NCI-H1105 (cell line): ENCODE measurements at places on chromosomes 4 and X.

DNA sequence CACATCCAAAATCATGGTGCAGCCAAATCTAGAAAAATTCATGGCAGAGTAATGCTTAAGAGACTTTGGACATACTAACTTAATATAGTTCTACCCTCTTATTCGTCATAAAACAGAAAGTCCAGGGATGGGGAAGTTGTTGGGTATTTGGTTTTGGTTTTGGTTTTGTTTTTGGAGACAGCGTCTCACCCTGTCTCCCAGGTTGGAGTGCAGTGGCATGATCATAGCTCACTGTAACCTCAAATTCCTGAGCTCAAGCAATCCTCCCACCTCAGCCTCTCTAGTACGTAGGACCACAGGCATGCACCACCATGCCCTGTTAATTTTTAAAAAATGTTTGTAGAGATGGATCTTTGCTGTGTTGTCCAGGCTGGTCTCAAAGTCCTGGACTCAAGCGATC lies 271.8 kb upstream of the TENM3 start:
- no peak for DNase-seq

GRCh38 chr4:150650751-150651150 lies 68.8 kb downstream of the MAB21L2 start:
- no peak for DNase-seq

GRCh38 chr4:142544039-142544438 lies 302.1 kb downstream of the INPP4B start:
- DNase-seq, result no peak

DNA sequence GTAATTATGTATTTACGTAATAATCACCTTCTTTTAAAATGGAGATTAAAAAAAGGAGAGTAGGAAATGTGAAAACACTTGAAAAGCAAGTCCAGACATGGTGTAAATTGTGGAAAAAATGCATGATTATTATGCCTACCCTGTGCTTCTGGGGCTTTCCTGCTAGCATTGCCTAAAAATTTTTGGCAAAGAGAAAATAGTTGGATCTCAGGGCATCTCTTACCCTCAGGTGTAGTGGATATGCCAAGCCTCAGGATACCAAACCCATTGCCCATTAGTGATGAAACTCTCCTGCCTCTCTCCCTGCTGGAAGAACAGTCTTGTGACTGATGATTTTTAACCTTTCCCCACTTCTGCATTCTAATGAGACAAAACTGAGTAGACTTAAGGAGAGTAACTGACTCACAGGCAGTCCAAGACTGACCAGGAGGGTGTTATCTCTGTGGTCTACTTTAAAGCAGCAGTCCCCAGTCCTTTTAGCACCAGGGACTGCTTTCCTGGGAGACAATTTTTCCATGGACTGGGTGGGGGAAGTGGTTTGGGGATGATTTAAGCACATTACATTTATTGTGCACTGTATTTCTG lies 174.6 kb downstream of the ZNF330 start:
- no peak for DNase-seq

DNA sequence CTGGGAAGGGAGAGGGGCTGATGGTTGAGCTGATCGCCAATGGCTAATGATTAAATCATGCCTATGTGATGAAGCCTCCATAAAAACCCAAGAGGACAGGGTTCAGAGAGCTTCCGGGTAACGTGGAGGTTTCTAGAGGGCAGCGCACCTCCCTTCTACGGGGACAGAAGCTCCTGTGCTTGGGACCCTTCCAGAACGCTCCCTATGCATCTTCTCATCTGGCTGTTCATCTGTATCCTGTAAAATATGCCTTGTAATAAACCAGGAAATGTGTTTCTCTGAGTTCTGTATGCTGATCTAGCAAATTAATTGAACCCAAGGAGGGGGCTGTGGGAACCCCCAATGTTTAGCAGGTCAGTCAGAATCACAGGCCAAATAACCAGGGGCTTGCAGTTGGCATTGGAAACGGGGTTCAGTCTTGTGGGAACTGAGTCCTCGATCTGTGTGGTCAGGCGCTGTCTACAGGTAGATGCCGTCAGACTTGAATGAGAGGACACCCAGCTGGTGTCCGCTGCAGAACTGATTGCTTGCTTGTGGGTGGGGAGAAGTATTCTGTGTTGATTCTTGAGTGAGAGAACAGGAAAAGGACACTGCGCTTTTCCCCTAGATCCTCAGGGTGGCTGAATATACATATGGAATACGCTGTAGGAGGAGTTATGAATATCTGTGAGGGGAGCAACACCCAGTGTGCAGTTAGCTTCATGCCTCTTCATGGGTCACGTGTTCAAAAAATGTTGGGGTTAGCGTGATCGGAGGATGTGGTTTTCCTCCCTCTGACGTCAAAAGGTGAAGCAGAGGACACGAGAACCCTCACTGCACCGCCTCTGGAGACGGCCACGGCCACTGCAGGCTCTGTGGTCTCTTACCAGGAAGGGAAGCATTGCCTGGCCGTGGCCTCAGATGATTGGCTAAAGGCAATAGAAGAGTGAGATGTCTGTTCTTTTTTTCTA lies 29.2 kb downstream of the HTT-AS start:
- DNase-seq, result no peak

- DNase-seq, result no peak
Observed at GRCh38 chrX:154038656-154039055, 19.0 kb upstream of the IRAK1 start.

DNA sequence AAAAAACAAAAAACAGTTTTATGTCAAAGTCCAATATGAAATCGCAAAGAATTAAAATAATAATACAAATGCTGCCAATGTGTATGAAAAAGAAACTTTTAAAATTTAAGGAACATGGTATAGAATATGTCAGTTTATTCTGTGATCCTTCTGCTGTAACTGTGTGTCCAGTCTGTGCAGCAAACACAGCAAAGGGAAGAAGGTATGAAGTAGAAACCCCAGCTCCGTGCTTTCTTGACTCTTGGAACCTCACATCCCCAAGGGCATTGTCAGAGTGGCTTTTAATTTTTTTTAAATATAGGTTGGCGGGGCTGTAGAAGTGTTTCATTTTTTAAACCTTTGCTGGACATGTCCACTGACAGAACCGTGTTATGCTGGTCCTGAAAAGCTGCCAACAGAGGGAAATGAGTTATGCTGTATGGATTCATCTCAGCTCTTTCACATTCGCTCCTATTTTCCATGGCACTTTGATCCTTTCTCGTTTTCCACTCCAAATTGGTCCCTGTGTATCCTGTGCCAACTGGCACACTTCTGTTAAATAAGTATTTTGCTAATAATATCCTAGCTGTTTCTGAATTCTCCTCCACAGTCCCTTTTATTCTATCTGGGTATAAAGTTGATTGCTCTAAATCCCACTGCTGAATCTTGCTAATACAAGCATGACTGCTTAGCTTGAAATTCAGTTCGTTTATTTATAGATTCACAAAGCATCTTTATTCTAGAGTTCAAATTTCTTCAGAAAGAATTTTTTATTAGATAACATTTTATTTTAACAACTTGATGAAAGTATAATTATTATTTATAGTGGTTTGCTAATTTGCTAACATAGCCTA lies 127.0 kb upstream of the DDIT4L start:
- no peak for DNase-seq

GRCh38 chrX:153521034-153521433 lies 3.6 kb downstream of the ATP2B3 start:
- DNase-seq, result no peak

DNA sequence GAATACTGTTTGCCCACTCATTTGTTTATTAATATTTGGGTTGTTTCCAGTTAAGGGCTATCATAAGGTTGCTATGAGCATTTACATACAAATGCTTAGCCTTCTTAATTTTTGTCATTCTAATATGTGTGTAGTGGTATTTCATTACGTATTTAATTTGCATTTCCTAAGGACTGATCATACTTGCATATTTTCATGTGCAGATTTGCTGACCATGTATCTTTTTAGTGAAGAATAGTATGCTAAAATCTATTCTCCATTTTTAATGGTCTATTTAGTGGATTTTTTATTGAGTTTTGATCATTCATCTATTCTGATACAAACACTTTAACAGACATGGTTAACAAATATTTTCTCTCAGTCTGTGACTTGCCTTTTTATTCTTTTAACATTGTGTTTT lies 949.5 kb downstream of the RAB28 start:
- DNase-seq, result no peak

DNA sequence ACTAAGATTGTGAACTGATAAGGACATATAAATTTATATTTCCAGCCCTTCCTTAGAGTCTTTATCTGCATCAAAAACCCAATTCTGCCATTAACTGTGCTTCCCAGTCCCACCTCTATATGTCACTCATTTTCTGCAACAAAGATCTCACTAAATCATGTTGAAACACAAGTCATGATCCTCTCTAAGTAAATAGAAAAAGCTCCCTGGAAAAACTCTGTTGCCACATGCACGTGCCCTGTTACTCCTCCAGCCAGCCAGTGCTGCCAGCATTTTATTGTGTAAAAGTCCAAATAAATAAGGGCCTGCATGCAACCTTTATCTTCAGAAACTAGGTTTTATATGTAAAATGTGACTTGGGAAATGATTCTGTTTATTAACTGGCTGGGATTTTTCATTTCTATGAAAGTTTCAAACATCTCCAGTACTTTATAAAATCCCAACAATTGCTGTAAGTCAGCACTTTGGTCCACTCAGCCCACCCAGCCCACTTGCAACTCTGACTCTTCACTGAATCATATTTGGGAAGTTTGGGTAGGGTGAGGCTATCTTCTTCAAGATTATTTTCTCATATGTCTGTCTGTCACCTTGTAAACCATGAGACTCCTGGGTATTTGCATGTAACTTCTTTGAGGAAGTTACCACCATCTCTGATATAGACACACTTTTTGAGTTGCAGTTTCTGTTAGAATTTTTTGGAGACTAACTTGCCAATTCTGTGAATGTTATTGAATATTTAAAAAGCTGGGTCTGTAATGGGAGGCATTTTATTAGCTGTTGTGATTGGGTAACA lies 40.0 kb upstream of the SMARCA5 start:
- no peak for DNase-seq

- no peak for DNase-seq
Observed at GRCh38 chr4:30930276-30930675, 210.1 kb downstream of the PCDH7 start.

GRCh38 chr4:174580597-174580996 lies 58.3 kb upstream of the HPGD start:
- DNase-seq, result no peak

- DNase-seq, result no peak
Observed at GRCh38 chrX:72351606-72352334, 46.1 kb upstream of the CITED1 start.

DNA sequence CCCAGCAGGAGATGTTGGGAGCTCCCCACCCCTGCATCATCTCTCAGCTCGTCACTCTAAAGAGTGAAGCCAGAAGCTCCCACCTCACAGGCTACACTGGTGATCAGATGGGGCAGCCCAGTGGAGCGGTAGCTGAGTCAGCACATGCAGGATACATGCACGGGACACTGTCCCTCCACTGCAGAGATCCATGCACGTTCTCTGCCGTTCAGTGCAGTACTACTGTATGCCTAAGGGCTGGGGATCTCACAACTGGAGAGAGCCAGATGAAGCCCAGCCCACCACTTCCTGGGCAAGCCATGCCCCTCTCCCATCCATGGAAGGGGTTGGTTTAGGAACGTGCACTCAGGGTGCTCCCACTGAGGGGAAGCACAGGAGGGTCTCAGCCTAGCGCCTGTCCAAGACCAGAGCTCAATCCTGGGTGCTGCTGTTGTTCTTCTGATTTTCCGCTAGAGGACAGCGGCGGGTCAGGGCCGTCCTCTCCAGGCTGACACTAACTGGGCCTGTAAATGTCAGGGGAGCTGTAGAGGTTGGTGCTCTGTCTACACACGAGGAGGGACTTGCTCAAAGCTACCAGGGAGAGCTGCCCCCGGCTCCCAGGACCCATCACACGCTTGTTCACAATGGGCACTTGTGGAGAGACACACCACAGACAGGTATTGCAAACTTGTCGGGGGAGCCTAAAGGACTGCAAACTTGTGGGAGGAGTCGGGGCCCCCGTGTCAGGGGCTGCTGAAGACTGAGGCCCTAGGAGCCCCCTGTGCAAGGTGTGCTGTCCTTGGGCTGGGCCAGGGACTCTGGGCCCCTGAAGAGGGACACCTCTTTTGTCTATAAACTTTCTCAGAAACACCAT lies 18.2 kb upstream of the ABLIM2 start:
- DNase-seq, result no peak

DNA sequence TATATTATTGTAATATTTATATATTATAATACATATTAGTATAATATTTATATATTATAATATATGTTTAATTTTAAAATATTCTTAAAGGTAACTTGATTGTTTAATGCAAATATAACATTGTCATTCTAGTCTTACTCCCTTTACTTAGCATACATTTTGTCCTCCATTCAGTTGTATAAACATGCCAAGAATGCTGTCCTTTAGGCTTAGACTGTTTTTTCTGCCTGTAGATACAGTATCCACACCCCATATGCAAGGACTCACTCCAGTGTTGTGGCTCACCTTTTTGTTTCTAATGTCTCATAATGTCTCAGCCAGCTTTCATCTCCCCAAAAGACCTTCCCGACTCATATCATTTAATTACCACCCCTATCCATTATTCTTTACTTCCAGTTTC lies 2110.0 kb downstream of the PCDH7 start:
- DNase-seq, result no peak

- no peak for DNase-seq
Observed at GRCh38 chr4:2804973-2805501, 12.2 kb downstream of the SH3BP2 start.

- DNase-seq, result no peak
Observed at GRCh38 chr4:83230928-83231327, 53.7 kb downstream of the COQ2 start.

DNA sequence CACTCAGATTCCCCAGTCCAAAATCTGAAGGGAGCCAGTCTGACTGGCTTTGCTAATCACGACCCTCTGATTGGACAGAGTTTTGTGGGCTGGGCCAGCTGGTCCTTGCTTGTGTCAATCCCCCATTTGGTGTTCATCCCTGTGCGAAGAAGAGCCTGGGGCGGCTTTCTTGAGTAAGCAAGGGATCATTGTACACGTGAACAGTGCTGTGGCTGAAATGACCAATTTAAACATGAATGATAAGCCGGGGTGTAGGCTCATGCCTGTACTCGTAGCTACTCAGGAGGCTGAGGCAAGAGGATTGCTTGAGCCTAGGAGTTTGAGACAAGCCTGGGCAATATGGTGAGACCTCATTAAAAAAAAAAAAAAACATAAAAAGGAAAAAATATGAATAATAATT lies 379.1 kb downstream of the RAPGEF2 start:
- no peak for DNase-seq

DNA sequence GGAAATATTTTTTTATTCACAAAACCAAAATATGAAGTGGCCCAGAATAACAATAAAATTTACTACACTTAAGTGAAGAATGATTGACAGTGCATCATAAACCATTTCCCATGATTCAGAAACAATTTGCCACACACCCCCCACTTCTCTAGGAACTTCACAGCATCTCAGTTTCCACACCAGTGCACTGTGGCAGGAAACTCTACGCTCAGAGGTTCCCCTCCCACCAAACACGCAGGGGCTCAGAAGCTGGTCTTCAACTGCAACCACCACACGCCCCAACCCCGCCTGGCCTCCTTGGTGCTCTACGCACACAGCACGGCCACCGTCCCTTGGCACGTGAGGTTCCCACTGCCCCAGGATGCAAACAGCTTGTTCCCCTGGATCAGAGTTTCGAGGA lies 63.7 kb downstream of the ZFYVE28 start:
- no peak for DNase-seq

GRCh38 chr4:66062921-66063320 lies 392.6 kb upstream of the EPHA5 start:
- peak; percentile 12 for DNase-seq

- peak; percentile 0 for DNase-seq
Observed at GRCh38 chr4:80361329-80361900, 25.9 kb downstream of the CFAP299 start.

- DNase-seq, result no peak
Observed at GRCh38 chrX:335758-336155, 17.2 kb upstream of the GTPBP6 start.
